Brain (organoid and tissue), 16 donors: ENCODE measurements at places on chromosomes 6 and 20. TPM values are rescaled to one million over a fixed set of nuclear protein-coding genes. Genes with fewer than 3 reads are reported as not detected.

The GFOD1 gene
- polyA plus RNA-seq: 5.4 TPM

The CTCFL gene
- polyA plus RNA-seq: not detected

The TMC2 gene
- not detected for polyA plus RNA-seq

The FOXQ1 gene
- 0.98 TPM for polyA plus RNA-seq

The SIM1 gene
- polyA plus RNA-seq: not detected

The FAM217A gene
- not detected for polyA plus RNA-seq

The PTGIS gene
- 0.63 TPM for polyA plus RNA-seq

The EDN1 gene
- polyA plus RNA-seq: 5.1 TPM

The SYNDIG1 gene
- polyA plus RNA-seq: 19.3 TPM

The MCM8 gene
- 4.7 TPM for polyA plus RNA-seq

The GSTA2 gene
- polyA plus RNA-seq: not detected

The SIRPB1 gene
- 2.5 TPM for polyA plus RNA-seq

The PEX7 gene
- polyA plus RNA-seq: 8.0 TPM

The FILIP1 gene
- 0.31 TPM for polyA plus RNA-seq

The RHAG gene
- not detected for polyA plus RNA-seq

The PTPRT gene
- polyA plus RNA-seq: 19.2 TPM

The CTAGE9 gene
- polyA plus RNA-seq: not detected

The LHFPL5 gene
- 5.4 TPM for polyA plus RNA-seq

The NKX2-2 gene
- 6.9 TPM for polyA plus RNA-seq

- DNase-seq: no peak
These were observed 55.5 kb downstream of the FOXC1 start for GRCh38 chr6:1665214-1665613.

GRCh38 chr6:139161817-139162284 lies 27.0 kb downstream of the HECA start:
- DNase-seq: no peak

DNA sequence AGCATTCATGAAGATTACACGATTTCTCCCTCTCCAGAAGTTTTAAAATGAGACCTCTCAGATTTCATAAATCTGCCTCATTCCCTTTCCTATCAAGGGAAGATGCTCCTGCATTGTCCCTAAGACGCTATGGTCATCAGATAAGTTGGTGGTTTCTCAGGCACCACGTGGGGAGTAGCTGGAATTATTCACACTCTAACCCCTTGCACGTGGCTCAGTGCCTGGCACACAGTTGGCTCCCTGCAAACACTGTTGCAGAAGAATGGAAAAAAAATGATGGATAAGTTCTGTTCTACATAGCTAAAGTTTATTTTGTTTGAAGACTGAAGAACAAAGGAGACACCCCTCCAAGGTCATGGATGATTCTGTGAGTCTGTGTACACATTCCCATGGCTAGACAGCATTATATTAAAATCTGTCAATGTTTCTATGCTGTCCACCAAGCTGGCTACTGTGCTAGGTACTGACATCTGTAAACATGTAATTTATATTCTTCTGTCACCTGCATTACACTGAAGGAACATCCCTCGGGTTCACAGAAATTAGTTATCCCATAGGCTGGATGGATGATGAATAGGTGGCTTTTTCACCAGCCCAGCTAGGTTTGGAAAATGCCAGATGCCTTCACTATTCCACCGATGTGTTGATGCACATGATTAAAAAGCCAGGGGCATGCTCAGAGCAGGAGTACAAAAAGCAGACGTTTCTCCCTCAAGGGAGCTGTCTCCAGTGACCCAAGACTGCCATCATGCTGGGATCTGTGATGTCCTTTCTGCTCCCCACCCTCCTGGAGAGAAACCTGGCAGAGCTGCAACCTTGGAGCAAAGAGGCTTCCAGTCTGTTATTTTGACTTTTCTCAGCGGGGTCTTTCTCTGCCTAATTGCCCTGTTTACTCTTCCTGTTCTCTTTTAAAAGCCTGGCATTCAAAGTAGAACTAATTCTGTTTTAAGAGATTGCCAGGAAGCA lies 610.5 kb downstream of the UTRN start:
- DNase-seq: peak; percentile 32

DNA sequence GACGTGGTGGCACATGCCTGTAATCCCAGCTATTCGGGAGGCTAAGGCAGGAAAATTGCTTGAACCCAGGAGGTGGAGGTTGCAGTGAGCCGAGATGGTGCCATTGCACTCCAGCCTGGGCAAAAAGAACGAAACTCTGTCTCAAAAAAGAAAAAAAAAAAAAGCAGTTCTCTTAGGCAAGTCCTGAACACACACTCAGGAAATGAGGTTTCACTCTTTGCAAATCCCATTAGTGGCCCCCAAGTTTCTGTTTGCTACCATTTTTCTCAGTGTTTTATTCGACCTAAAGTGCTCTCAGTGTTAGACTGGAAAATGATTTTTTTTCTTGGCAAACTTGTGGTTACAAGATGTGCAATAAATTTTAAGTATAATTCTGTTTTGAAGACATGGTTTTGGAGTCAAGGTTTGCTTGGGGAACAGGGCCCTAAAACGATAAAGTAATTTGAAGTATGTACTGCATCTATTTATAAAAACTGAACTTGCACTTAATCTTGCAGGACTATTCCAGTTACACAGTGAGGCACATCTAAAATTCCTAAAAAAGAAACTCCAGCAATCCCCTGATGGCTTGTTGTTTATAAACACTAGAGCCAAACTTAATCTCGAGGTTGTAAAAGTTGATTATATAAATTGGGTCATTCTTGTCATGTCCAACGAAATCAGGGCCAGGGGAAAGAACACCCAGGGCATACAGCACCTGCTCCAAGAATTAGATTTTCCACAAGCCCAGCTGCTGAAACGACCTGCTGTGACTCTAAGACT lies 42.6 kb downstream of the MAP1LC3A start:
- no peak for DNase-seq

DNA sequence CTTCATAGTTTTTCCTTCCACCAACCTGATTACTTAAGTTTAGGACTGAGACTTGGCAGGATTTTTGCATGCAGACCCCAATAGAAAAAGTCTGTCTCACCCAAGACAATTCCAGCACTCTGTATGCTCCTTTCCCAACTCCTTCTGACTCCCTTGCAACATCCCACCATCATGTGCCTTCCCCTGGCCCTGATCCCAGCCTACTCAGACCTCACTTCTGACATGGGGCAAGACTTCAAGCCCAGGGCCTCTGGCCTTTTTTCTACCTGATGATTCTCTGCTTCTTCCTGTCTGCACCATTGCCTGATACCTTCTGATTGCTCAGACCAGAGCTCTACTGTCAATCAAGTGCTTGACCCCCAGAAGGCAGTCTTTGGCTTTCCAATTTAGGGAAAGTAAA lies 96.6 kb downstream of the HAO1 start:
- no peak for DNase-seq

DNA sequence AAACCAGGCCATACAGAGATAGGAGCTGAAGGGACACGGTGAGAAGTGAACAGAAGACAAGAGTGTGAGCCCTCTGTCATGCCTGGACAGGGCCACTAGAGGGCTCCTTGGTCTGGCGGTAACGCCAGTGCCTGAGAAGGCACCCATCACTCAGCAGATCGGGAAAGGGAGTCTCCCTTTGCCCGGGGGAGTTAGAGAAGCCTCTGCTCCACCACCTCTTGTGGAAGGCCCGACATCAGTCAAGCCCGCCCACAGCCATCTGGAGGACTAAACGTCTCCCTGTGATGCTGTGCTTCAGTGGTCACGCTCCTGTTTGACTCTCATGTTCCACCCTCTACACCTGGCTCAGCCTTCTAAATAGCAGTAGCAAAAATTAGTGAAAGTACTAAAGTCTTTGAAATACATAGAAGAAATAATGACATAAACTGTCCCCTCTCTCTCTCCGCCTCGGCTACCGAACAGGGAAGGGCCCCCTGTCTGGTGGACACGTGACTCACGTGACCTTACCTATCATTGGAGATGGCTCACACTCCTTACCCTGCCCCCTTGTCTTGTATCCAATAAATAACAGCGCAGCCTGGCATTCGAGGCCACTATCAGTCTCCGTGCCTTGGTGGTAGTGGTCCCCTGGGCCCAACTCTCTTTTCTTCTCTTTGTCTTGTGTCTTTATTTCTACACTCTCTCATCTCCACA lies 66.7 kb downstream of the RPP21 start:
- DNase-seq: peak; percentile 11

GRCh38 chr6:26362836-26363220 lies 2.2 kb upstream of the BTN3A2 start:
- DNase-seq: no peak

DNA sequence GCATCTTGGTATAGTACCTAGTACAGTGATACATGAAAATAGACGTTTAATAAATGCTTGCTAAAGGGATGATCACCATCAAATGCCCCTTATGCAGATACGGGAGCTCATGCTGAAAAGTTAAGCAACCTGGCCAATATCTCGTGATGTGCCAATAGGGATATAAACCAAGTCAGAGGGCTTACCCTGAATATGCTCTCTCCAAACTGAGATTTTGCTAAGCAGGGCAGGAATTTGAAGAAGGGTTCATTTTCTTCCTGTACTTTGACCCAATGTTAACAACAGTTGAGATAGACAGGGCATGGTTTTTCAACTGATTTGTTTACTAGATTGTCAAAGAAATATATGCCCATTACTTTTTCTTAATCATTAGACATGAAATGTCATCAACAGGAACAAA lies 219.3 kb upstream of the PREP start:
- DNase-seq: no peak

DNA sequence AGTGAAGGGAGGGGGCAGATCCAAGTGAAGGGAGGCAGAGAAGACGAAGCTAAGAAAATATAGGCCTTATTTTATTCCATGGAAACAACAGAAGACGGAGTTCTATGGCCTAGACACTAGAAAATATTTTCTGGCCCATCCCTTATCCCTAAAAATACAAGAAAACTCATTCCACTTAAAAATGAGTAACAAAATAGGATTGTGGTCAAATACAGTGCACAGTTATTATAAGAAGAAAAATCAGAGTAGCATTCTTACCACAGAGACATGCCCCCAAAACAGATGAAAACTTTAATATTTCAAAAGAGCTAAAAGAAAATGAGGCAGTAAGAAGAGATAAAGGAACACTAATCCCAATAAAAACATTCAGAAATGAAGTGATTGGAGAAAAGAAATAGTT lies 202.9 kb downstream of the GMPR start:
- DNase-seq: no peak

- DNase-seq: no peak
These were observed 234.1 kb downstream of the CDH26 start for GRCh38 chr20:60192326-60192725.

GRCh38 chr20:19967445-19967844 lies 49.7 kb upstream of the NAA20 start:
- DNase-seq: no peak

GRCh38 chr6:64896939-64897338 lies 810.1 kb downstream of the EYS start:
- DNase-seq: no peak

GRCh38 chr6:1701668-1702353 lies 92.1 kb downstream of the FOXC1 start:
- DNase-seq: no peak

DNA sequence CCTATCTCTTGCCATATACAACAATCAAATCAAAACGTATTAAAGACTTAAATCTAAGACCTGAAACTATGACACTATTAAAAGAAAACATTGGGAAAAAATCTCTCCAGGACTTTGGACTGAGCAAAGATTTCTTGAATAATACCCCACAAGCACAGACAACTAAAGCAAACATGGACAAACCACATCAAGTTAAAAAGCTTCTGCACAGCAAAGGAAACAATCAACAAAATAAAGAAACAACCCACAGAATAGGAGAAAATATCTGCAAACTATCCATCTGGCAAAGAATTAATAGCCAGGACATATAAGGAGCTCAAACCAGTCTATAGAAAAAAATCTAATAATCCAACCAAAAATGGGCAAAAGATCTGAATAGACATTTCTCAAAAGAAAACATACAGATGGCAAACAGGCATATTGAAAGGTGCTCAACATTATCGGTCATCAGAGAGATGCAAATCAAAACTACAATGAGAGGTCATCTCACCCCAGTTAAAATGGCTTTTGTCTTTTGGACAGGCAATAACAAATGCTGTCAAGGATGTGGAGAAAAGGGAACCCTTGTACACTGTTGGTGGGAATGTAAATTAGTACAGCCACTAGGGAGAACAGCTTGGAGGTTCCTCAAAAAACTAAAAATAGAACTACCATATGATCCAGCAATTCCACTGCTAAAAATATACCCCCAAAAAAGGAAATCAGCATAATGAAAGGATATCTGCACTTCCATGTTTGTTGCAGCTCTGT lies 76.2 kb downstream of the SNX5 start:
- peak; percentile 35 for DNase-seq

GRCh38 chr6:158906926-158907325 lies 87.8 kb upstream of the EZR start:
- no peak for DNase-seq

DNA sequence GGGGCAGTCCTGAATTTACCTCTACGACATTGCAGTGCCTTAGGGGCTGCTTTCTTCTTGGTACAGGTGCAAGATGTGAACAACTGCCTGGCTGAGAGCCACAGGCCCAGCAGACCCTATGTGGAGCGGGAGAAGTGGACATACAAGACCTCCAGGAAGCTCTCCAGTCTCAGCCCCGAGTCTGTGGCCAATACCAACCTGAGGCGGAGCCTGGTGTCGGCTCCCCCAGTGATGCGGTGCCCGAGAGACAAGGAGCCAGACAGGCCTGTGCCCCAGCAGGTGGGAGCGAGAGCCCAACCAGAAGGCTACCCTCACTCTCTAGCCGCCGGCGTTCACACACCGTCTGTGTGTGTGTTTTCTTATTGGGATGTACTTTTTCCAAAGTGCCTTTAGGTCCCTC lies 59.6 kb downstream of the EFCAB8 start:
- DNase-seq: no peak

DNA sequence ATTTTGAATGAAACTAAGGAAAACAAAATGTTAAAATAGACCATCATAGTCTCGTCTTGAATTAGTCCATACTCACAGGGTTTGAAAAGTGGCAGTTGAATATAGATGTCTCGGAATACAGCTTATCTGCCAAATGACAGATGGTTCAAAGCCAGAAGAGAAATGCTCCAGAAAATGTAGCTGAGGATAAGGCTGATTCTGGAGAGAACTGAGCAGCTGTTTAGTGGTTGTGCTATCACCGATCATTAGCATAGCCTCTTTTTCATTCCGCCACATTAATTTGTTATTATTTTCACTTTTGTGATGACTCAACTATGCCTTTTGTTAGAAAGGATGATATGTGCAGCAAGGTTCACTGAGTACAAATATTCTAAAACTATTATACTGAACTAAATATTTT lies 390.2 kb upstream of the MAN1A1 start:
- peak; percentile 93 for DNase-seq

- no peak for DNase-seq
These were observed 73.5 kb downstream of the NFATC2 start for GRCh38 chr20:51469046-51469445.

DNA sequence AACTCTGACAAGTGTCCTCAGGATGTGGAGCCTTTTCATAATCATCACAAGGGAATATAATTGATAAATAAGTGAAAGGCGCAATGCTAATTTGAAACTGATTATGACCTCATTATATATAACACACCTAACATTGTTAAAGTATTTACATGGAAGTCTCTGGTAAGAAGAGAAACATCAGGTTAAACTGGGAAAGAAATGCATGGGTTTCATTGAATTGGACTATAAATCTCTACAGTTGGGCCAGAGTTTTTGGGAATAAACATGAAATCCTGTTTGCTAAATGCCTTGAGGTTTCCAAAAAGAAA lies 1.0 kb upstream of the SGK1 start:
- DNase-seq: no peak
